Stimulated activated CD4-positive, alpha-beta T cell treated with anti-CD3 and anti-CD28 coated beads, Interleukin-1b, Interleukin-23, amount 100 ng/mL, for 24 hours (primary cell): ENCODE measurements at places on chromosomes 4 and X.

GRCh38 chr4:151472711-151473110 is 63.7 kb downstream of the FHIP1A start:
- no peak for DNase-seq

DNA sequence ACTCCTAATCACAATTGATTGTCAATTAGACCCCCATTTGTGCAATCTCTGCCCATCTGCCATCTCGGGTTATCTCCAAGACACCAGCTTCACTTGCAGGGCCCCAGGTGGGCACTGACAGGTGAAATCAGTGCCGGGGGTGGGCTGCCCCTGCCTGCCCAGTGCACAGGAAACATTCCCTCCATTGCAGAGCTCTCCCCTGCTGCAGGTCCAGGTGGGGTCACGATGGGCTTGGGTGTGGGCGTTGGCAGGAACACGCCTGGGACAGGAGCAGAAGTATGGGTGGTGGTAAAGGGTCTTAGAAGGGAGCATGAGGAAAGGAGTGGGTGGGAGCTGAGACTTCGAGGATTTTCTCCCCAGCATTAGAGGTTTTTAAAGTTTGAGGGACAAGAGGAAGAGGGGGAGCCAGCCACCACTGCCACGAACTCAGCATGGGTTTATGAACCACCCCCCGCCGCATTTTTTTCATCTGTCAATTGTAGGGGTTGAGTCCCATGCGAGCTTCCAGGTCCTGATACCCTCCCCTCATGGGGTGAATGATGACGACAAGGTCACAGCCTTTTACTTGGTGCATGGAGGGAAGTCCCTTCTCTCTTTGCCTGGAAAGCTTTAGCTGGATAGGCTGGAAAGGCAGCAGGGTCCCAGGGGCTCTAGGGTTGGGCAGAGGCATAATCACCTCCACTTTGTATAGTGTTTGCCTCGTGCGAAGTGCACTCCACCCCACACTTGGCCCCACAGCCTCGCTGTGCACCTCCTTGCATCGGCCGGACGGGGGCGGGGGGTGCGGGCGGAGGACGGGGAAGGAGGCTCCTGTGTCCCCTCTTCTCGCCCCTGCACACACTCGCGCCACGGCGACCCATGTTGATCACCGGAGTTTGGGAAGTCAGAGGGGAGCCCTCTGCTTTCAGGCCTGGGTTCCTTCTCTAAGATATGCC is 3.5 kb upstream of the NKX1-1 start:
- no peak for DNase-seq

DNA sequence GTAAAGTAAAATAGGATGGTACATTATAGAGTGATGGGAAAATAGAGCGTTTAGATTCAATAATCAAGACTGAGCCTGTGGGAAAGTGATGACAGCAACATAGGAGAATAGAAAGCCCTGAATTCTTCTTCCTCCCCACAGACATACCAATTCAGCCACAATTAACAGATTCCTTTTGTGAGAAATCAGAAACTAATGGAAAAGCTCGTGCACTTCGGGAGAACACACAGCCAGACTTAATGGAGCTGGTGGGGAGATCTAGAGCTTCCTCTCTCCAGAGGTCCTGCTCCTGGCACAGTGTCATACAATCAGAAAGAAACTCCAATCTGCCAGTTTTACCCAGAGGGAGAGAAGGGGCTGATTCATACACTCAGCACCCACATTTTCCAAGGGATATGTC is 676.3 kb upstream of the BOD1L1 start:
- no peak for DNase-seq

- DNase-seq: no peak
Observed at GRCh38 chr4:11426731-11427120, 2.0 kb downstream of the HS3ST1 start.

GRCh38 chr4:41144812-41145211 is 69.5 kb downstream of the APBB2 start:
- DNase-seq: no peak

- DNase-seq: no peak
Observed at GRCh38 chrX:139890991-139891700, 41.7 kb downstream of the ATP11C start.

- DNase-seq: no peak
Observed at GRCh38 chrX:111168314-111168713, 72.3 kb downstream of the PAK3 start.

DNA sequence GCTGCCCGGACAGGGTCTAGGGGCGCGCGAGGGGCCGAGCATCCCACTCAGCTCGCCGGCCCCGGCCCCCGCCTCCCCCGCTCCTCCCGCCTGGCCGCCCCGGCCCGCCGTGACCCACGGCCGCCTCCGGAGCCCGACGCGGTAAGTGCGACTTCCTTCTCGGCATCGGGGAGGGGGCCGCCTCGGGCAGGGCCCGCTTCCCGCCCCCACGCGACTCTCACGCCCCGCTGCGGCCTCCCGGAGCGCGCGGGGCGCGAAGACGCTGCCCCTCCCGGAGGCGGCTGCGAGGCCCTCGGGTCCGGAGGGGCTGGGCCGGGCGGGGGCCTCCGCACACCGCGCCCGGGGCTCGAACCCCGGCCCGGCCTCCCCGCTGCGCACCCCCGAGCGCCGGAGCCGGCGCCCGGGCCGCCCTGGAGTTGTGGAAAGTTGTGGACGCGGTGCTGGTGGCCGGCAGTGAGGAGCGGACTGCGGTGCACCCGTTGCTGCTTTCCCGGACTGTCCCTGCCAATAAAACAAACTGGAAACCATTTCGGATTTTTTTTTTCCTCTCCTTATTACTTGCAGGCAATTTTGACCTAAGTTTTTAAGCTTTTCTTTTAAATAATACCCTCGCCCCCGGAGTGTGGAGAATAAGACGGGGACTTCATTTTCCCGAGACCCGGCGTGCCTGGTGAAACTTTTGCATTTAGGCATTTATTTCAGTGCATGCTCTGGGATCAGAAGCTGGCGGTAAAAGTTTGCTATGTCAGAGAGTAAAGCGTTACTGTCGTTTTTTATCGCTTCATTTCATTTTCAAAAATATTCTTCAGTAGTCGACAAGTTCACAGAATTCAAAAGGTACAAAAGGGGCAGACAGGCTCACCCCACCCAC is 13.0 kb upstream of the TMEM156 start:
- DNase-seq: no peak

DNA sequence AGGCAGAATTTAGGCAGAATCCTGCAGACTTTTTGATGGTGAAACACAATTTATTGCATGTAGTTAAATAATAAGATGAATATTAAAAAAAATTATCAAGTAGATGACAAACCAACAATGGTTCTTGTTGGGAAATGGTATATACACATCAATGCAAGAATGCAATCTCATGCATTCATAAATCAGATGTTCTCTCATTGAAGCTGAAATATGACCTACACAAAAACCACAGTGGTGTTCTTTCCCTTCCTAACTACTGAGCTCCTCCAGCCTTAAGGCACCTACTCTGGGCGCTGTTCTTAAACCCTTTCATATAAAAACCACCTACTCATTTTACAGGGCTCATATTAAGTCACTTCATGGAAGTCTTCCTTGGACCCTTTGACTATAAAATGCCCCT is 64.1 kb downstream of the ANTXR2 start:
- DNase-seq: no peak

DNA sequence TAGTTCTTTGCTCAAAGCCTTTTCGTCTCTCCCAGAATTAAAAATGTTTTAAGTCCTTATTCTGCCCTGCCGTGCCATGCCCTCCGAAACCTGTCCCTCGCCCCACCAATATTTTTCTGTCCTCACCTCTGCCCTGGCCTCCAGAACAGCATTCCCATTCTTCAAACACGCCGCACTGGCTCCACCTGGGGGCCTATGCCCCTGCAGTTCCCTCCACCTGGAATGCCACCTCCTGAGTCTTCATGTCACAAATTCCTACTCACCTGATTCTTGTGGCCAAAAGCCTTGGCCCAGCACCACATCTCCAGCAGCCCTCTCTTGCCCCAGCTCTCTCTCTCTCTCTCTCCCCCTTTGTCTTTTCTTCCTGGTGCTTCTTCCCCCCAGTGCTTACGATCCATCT is 91.6 kb downstream of the APBB2 start:
- no peak for DNase-seq

- DNase-seq: no peak
Observed at GRCh38 chr4:11912886-11913285, 484.2 kb upstream of the HS3ST1 start.

- DNase-seq: no peak
Observed at GRCh38 chr4:33116871-33117270, 2396.7 kb downstream of the PCDH7 start.

- no peak for DNase-seq
Observed at GRCh38 chr4:154485127-154485773, 6.3 kb downstream of the DCHS2 start.

- DNase-seq: no peak
Observed at GRCh38 chr4:32472918-32473317, 1752.7 kb downstream of the PCDH7 start.
